ENCODE measurements at places on chromosomes 1 and 21. TPM values are rescaled to one million over a fixed set of nuclear protein-coding genes. Genes with fewer than 3 reads are reported as not detected.

The TGFB2 gene
- 18.4 TPM for total RNA-seq

- no peak for DNase-seq
Measured at GRCh38 chr21:20971296-20971921, 26.8 kb upstream of the NCAM2 start.

The KRTAP13-2 gene
- not detected for total RNA-seq

- DNase-seq: no peak
Measured at GRCh38 chr1:18232052-18232451, 124.5 kb downstream of the IGSF21 start.

The LDLRAD1 gene
- total RNA-seq: 1.5 TPM

GRCh38 chr1:38030596-38031512, 15.7 kb downstream of the POU3F1 start:
- no peak for DNase-seq

DNA sequence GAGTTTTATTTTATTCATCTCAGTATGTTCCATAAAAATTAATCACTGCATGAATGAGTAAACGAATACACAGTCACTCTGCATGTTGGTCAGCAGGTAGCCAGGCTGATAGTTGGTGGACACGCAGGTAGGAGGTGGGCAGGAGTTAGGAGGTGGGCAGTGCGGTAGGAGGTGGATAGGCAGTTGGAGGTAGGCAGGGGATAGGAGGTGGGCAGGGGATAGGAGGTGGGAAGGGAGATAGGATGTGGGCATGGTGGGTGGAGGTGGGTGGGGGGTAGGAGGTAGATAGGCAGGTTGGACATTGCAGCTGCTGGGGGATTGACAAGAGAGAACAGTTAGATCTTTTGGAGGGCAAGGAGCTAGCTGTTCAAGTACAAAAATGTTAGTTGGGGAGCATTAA, 322.7 kb downstream of the PTPRU start:
- DNase-seq: no peak

The BNIPL gene
- total RNA-seq: 27.7 TPM

GRCh38 chr1:26154750-26155149, 4.1 kb upstream of the FAM110D start:
- DNase-seq: no peak

The IGSF9 gene
- 44.3 TPM for total RNA-seq

- no peak for DNase-seq
Measured at GRCh38 chr1:158821723-158822122, 9.4 kb upstream of the MNDA start.

Measured in type B pancreatic cell (in vitro differentiated cells).